Femur (tissue), 1 donor: ENCODE measurements at places on chromosomes 16 and 17.
A peak's percentile ranks its signal among the peaks of the same experiment; 100 is the strongest.

DNA sequence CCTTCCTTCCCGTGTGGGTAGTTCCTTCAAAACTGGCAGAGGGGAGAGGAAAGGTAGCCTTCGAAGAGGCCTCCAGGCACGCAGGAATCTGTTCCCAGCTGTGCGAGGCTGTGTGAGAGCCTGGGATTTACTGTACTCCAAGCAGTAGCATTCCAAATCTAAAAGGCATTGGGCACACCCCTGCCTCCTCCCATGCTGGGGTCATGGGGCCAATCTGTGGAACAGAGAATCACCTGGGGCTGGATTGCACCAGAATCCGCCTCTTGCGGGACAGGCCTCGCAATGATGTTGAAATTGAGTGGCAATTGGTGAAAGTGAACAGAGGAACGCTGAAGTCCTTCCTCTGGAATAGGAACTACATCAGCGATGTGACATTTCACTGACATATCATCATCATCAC, 72.5 kb upstream of the IRX3 start:
- no peak for DNase-seq

DNA sequence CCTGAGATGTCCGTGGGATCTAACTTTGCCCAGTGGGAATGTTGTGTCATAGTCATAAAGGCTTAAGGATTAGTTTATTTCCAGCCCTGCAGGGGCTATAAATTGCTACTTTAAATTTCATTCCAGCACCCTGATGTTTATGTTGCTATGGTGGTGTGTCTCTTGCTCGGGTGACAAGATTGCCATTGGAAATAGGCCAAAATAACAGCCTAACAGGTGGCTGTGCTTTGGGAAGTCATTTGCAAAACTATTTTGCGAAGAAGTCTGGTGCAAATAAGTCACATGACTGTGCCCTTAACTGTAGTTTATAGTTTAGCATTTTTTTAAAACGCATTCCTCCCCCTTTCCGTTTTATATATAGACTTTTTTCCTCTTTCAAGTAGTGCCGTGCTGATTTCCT, 23.1 kb downstream of the PITPNC1 start:
- DNase-seq, result peak; percentile 29

DNA sequence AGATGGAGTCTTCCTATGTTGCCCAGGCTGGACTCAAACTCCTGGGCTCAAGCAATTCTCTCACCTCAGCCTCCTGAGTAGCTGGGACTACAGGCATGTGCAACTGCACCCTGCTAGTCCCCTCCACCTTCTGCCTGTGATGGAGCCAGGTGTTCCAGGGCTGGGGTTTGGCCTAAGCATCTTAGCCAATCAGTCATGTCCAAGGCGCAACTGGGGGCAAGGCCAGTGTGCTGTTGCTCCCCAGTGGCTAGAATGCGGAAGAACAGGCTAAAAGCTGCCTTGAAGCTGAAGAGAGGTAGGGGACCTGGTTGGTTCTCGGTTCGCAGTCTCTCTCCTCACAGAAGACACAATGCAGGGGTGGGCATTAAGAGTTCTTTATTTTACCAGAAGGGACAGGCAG, 18.6 kb downstream of the FLOT2 start:
- no peak for DNase-seq

GRCh38 chr17:1707107-1707506, 3.1 kb downstream of the TLCD2 start:
- no peak for DNase-seq

DNA sequence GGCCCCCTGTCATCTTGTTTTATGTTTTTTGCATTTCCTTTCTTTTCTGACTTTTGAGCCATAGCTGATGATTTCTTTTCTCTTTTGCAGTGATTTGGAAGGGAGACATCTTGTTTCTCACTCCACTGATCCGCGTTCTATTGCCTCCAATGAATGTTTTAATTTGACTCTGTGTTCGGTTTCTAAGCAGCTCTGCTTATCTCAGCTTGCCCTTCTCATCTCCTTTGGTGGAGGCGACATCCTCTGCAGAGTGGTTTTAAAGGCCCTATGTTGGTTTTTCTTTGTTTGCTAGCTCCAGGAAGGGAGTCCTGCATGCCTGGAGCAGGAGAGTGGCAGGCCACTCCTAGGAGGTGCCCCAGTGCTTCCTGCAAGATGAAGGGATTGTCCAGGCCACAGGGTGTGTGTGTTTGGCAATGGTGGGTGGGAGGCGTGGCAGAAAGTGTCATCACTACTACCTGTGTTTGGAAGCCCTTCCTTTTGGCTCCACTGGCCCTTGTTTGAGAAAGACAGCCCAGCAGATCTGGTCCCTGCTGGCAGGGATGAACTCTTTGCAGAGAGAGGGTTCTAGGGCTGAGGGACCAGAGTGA, 13.6 kb downstream of the SMPD3 start:
- no peak for DNase-seq

DNA sequence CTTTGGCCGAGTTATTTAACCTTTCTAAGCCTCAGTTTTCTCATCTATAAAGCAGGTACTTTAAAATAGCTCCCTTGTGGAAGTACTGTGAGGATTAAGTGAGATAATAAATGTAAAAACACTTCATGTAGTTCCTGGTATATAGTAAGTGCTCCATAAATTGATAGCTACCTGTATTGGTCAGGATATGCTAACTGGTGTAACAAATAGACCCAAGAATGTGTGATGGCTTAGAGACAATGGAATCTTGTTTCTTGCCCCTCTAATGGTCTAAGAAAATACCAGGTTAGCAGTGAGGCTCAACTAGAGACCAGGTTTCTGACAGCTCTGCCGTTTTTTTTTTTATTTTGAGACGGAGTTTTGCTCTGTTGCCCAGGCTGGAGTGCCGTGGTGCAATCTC, 29.8 kb downstream of the CCR7 start:
- no peak for DNase-seq

- no peak for DNase-seq
These were observed 2.3 kb downstream of the TLE7 start for GRCh38 chr16:71439523-71439922.

- DNase-seq, result no peak
These were observed 4.2 kb downstream of the ZNF689 start for GRCh38 chr16:30606004-30606403.

GRCh38 chr17:46035112-46035818, 36.2 kb downstream of the STH start:
- no peak for DNase-seq

DNA sequence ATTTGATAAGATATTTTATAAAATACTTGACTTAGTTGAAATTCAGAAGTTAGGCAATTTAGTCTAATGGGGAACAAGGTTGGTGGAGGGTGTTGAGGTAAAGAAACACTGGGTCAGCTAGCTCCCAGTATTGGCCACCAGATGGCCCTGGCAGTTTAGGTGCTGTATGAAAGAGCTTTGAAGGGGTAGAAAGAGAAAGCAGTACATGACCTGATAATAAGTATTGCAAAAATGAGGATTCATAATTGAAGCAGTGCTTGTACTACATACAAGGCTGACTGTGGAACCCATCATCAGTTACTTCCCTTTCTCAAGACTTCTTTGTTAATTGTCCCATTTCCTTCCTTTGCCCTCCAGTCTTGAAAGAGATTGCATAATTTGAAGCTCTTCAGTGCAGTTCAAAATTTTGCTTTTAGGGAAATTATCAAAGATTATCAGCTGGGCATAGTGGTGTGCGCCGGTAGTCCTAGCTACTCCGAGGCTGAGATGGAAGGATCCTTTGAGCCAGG, 29.4 kb downstream of the TANC2 start:
- no peak for DNase-seq

GRCh38 chr17:38906460-38907228, 18.8 kb upstream of the LASP1NB start:
- no peak for DNase-seq

- no peak for DNase-seq
These were observed 6.0 kb upstream of the CBX8 start for GRCh38 chr17:79802736-79803420.

- DNase-seq, result no peak
These were observed 1.8 kb upstream of the NSMCE1 start for GRCh38 chr16:27270349-27270748.

DNA sequence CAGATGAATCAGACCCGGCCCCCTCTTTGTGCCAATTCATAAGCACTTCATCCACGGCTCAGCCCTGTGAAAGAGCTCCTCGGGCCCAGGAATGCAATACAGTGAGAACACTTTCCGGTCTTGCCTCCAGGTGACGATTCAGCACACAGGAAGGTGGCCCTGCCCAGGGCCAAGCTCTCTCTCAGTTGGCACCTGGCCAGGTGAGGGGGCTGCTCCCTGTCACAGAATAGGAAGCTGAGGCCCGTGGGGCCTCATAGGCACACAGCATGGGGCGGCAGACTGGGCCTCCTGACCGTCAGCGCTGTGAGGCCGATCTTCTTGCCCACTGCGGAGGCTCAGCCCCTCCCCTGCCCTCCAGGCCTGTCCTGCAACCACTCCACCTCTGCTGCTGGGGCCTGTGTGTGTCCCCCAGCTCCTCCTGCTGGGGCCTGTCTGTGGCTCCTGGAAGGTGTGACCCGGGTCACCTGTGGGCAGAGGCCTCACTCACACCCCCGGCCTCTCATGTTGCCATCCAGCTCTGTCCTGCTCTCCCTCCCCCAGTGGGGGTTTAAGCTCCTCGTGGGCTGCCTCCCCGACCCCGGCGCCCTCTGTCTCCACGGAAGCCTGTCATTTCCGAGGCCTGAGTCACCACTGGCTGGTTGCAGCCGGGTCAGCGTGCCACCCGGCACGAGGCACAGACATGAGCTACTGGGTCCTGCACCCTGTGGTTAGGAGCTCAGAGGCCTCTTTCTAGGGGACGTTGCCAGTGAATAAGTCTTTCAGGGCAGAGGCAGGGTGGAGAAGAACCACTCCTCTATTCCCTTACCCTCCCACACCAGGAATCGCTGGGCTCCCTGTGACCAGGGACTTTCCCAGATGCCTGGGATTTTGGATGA, 114.4 kb downstream of the SEC14L1 start:
- DNase-seq, result peak; percentile 58

- peak; percentile 20 for DNase-seq
These were observed 47.8 kb downstream of the PDPK1 start for GRCh38 chr16:2585651-2586081.

DNA sequence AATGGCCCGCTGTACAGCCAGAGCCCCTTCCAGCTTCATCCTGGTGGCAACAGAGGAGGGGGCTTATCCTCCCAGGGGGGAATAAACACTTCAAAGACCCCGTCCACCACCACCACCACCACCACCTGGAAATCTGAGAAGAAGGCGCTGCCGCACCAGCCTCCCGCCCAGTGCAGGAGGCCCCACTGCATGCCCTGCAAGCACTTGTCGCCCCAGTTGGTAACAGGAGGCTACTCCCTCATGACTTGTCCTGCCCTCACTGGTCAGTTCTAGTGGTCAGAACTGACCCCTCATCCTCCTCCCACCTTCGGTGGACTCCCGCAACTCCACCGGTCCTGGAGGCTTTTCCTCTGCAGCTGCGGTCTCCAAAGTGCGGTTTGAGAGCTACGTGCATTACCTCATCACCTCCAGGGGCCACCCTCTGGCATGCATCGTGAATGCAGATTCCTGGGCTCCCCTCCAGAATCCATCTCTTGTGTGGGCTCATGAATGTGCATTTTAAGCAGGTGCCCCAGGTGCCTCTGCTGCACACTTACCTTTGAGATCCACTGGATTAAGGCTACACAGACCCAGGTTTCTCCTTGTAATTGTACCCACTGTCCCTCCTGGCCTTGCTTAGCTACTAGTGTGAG, 71.8 kb downstream of the SRCIN1 start:
- no peak for DNase-seq

GRCh38 chr16:87849419-87850008, 19.8 kb downstream of the SLC7A5 start:
- no peak for DNase-seq

- no peak for DNase-seq
These were observed 153.3 kb downstream of the WWOX start for GRCh38 chr16:78252757-78253156.

DNA sequence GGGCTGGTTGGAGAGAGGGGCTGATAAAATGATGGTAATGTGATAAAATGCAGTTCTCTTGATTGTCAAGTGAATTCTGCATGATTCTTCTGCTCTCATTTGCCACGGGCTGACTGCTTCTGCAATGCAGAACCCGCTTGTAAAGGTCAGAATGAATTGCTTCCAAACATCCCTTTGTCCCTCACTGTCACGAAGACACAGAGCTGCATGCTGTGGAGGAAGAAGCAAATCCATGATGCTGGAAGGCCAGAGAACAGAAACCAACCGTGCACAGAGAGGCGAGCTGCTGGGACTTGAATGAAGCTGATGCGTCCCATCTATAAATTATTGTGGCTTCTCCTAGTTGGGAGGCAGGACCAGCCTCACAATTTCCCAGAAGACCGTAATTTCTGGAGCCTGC, 171.6 kb downstream of the PRKCB start:
- no peak for DNase-seq

DNA sequence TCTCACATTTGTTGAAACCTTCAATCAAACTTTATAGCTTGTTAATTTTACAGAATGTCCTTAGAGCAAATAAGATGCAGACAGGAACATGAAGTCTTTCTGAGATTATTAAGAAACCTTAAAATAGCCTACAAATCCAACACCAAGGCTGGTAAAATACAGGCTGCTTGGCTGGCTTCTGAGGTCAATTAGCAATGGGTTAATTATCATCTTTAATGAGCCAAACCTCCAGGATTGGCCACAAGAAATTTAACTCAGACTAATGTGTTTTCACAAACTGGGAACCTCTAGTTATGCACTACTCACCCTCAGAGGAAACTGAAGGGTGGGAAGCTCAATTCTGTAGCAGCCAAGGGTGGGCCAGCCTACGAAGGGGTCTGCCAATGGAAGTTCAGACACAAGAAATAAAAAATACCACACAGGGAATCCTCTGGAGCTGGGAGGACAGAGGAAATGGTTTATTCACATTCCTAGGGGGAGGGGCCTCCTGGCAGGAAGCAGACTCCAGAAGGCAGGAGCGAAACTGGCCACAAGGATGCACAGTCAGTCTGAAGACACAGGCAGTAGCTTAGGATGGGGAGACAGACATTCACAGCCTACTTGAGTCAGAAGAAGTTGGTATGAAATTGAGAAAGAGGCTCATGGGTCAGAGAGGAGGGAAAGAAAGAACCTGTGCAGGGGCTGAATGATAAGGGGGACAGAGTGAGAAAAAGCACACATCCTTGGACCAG, 36.1 kb downstream of the HIC1 start:
- peak; percentile 90 for DNase-seq

GRCh38 chr17:6480303-6480675, 36.0 kb downstream of the PIMREG start:
- DNase-seq, result no peak

DNA sequence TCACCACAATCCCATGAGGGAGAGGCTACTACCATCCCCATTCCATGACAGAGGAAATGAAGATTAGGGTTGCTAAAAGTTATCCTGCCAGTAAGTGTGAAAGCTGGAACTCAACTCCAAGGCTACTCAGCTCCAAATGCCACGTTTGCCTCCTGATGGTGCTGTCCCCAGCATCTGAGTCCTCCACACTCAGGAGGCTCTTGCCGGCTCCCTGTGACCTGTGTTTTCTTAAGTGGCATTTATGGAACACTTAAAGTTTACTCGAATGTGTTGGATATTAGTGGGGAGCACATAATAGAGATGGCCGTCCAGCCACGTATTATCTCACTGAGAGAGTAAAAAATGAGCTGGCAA, 267.9 kb downstream of the CBLN1 start:
- DNase-seq, result no peak
